ENCODE measurements at places on chromosomes 7 and 10.

DNA sequence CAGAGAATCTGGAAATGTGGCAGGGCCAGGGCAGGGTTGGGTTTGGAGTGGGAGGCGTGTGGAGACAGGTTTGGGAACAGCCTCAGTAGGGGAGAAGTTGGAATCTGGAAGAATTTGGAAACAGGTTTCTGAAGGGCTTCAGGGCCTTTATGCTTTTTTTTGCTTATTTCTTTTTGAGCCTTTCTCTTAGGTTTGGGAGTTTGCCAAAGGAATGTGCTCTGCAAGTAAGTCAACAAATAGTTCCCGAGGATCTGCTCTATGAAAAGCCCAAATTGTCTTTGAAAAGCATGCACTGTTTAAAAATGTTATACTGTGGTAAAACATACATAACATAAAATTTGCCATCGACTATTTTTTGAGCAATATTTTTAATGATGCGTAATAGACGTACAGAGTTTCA, 86.7 kb upstream of the ADRB1 start:
- no peak for DNase-seq

GRCh38 chr10:69668721-69669120, 38.7 kb downstream of the FAM241B start:
- no peak for DNase-seq

- DNase-seq: no peak
These were observed 153.2 kb downstream of the NEBL start for GRCh38 chr10:20743942-20744341.

DNA sequence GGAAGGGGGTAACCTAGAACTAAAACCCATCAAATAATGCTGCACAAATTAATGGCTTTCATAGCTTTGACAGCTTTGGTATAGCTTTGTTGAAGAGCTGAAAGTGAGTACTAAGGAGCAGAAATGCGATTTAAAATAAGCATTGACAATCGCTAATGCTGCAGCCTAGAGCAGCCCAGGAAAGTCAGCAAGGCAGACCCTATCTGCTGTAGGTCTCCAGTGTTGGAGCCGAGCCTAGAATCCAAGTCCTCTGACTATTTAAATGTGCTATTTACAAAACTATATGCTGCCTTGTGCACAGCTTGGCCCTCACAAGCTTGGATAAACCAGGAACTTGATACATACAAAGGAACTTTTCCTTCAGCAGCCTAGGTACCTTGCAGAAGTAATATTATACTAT, 64.9 kb upstream of the ASAH2 start:
- DNase-seq: no peak

- peak; percentile 29 for DNase-seq
These were observed 6.4 kb downstream of the NOBOX start for GRCh38 chr7:144397086-144397485.

DNA sequence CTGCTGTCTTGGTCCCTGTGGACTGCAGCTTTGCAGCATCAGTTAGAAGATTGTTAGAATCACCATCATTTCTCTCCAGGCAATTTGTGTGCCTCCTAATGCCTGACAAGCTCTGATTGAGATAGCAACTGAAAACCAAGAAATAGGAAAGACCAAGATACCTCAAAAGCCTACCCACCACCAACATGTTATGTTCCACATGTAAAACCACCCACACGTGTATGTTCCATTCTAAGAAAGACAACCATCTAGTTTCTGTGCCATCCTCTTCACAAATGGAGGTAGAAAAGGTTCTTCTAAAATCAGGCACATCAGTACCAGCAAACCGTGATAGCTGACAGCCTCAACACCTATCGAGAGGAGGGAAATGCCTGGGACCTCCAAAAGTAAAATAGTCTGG, 46.9 kb downstream of the TASOR2 start:
- DNase-seq: no peak

DNA sequence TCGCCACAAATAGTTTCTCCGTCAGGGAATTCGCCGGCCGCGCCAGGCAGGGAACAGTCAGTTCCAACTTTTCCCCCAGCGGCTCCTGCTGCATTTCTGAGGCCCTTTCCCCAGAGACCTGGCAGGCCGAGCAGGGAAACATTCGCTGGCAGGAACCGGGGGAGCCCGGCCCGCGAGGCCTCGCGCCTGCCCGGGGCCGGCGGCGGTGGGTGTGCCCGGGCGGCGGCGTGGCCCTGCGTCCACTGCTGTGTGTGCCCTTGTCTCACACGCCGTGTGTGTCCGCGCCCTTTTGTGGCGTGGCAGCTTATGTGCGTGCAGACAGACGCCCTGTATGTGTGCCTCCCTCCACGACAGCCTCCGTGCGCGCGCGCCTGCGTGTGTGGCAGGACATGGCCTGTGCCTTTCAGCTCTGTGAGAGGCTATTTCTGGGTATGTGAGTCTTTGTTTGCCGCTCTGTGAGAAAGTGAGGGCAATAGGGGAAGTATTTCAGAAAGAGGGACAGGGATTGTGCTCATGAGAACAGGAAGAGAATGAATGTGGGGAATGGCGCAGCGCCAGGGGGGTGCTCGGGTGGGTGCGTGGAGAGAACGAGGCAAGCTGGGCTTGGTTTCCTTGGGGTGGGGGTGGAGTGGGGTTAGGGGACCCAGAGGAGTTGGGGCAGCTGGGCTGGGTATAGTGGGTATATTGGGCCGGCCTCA, 689 bp upstream of the SMARCD3 start:
- peak; percentile 77 for DNase-seq

- DNase-seq: no peak
These were observed 499.7 kb upstream of the SEMA3D start for GRCh38 chr7:85686401-85687181.

Measured in common myeloid progenitor, CD34-positive (primary cell).